Uterus (tissue), 4 donors: ENCODE measurements at places on chromosomes 2 and 18.

DNA sequence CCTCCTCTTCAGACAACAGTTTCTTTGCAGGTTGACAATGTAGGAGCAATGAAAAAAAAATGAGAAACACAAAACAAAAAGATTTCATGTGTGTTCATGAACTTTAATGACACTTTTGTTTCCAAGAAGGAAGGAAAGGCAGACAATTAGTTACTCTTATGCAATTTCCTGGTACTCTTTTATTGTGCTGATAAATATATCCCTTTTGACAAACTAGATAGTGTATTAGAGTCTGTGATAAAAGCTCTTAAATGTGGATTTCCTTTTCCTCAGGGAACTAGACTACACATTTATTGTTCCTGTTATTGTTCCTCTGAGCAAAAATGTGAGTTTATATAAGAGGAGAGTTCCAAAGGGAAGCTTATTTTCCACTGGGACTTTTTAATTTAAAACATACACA, 188.7 kb upstream of the NRXN1 start:
- H3K27ac ChIP-seq = no peak overlapping the region
- H3K36me3 ChIP-seq = no peaks in the 10 kb centered on the region
- no peak overlapping the region for H3K4me3 ChIP-seq
- no peaks in the 10 kb centered on the region for H3K27me3 ChIP-seq

DNA sequence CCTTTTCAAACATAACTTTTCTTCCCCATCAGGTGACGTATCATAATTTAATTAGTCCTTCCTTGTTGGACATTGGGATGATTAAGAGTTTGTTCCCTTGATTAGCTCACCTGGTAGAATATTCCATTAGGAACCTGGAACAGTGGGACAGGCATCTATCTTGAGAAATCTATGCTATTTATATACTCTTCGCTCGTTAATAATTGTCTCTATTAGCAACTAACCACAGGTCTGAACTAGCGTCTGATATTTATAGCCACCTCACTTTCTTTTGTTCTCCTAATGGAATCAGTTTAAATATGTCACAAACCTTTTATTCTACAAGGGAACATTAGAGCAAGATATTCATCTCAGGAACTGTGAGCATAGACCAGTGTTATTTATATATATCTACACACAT, 79.8 kb downstream of the MAPK4 start:
- H3K4me3 ChIP-seq = no peak overlapping the region
- no peaks in the 10 kb centered on the region for H3K27me3 ChIP-seq
- no peak overlapping the region for H3K27ac ChIP-seq
- DNase-seq = no peak
- no peaks in the 10 kb centered on the region for H3K4me1 ChIP-seq
- H3K36me3 ChIP-seq = no peaks in the 10 kb centered on the region

DNA sequence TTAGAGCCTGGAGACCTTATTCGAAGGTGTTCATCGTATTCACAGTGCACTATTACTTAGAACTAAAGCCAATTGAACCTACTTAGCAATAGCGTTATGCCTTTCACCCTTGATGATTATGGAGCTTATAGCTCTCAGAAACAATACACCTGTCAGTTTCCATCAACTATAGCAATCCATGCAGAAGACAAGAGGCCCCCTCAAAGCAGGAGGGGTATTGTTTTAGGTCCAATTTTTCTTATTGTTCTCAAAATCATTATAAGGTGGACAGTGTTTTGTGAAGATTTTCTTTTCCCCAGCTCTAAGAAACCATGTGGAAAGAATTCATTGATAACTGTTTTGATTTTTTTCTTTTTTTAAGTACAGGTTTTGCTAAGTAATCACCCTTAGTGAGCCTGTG, 135.5 kb downstream of the MEIS1 start:
- DNase-seq = no peak
- H3K27ac ChIP-seq = peak overlapping the region; percentile 99
- no peaks in the 10 kb centered on the region for H3K36me3 ChIP-seq
- H3K4me1 ChIP-seq = peaks cover 5% of the 10 kb centered on the region
- H3K27me3 ChIP-seq = no peaks in the 10 kb centered on the region
- H3K4me3 ChIP-seq = no peak overlapping the region

GRCh38 chr2:239033801-239034560, 186.1 kb downstream of the TWIST2 start:
- no peaks in the 10 kb centered on the region for H3K36me3 ChIP-seq
- H3K4me1 ChIP-seq = no peaks in the 10 kb centered on the region
- DNase-seq = no peak

DNA sequence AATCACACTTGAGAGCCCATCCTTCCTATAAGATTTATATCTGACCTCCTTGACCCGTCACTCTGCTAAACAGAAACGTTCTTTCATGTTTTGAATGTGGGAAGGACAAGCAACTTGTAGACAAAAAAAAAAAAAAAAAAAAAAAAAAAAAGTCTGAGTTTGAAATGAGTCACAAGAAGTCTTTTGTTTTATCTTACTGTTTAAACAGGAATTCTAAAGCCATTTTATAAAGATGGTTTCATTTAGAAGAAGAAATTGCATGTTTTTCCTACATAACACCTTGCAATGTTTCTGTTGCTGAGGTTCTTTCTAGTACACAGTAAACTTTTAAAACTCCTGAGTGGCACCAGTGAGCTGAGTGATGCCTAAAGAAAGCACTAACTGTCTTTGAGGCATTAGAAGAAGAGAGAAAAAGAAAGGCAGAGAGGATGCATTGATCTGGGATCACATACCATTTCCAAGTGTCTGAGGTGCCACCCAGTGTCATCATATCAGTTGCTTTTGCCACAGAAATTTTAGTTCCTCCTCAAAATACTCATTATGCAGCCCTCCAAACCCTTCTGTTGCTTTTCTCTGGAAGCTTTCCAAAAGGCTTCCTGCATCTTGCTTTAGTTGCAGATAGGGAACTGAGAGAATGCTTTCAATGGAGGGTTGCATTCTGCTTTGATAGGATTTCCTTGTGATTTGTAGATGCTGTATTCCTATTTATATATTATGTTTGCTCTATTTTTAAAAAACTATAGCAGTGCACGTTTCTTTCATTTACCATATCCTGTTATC, 69.1 kb downstream of the ACVR2A start:
- no peaks in the 10 kb centered on the region for H3K27me3 ChIP-seq
- no peak overlapping the region for H3K4me3 ChIP-seq
- no peak overlapping the region for H3K27ac ChIP-seq
- no peaks in the 10 kb centered on the region for H3K4me1 ChIP-seq
- no peak for DNase-seq
- no peaks in the 10 kb centered on the region for H3K36me3 ChIP-seq

DNA sequence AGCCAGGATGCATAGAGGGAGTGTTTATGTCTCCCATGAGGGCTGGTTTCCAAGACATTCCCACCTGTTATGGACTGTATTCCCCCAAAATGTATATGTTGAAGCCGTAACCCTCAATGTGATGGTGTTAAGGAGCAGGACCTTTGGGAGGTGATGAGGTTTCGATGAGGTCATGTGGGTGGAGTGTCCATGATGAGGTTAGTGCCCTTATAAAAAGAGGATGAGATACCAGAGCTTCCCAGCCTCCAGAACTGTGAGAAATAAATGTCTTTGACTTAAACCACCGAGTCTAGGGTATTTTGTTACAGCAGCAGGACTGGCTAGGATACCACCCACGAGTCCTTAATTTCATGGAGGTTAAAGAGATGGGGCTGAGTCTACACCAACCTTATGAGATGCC, 22.6 kb upstream of the EPAS1 start:
- no peak overlapping the region for H3K27ac ChIP-seq
- H3K36me3 ChIP-seq = no peaks in the 10 kb centered on the region
- no peaks in the 10 kb centered on the region for H3K4me1 ChIP-seq
- no peak overlapping the region for H3K4me3 ChIP-seq
- H3K27me3 ChIP-seq = no peaks in the 10 kb centered on the region
- DNase-seq = no peak

DNA sequence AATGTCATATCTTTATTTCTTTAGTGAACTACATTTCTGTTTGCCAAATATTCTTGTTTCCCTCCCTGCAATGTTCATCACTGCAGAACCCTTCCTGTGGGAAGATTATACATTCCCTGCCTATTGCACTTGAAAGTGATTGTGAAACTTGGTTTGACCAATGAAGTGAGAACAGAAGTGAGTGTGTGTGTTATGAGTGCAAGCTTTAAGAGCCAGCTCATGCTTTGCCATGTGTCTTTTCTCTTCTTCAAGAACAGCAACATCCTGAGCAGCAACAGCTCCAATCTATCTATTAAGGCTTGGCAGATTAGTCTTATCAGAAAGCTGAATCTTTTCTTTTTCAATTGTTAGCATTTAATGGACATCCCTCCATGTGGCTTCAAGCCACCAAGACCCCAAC, 42.0 kb upstream of the UBE2E3 start:
- H3K36me3 ChIP-seq = no peaks in the 10 kb centered on the region
- H3K27ac ChIP-seq = no peak overlapping the region
- no peaks in the 10 kb centered on the region for H3K27me3 ChIP-seq
- H3K4me1 ChIP-seq = no peaks in the 10 kb centered on the region
- no peak overlapping the region for H3K4me3 ChIP-seq

DNA sequence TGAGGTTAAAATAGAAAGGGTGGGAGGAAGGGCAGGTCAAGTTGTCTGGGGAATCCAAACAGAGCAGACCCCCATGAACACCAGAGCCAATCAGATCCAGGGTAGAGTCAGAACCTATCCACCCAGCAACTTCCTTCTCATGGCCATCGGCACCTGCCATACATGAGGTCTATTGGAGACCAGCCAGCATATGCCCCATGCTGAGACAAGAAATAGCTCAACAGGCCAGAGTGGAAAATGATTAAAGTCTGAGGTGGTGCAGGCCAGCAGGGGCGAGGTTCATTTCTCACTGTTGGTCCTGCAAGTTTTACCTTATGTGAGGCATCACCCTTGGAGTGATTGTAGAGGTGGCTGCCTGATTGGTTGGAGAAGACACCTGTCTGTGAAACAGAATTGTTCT, 89.2 kb downstream of the LONRF2 start:
- H3K27ac ChIP-seq = no peak overlapping the region
- no peaks in the 10 kb centered on the region for H3K27me3 ChIP-seq
- DNase-seq = no peak

DNA sequence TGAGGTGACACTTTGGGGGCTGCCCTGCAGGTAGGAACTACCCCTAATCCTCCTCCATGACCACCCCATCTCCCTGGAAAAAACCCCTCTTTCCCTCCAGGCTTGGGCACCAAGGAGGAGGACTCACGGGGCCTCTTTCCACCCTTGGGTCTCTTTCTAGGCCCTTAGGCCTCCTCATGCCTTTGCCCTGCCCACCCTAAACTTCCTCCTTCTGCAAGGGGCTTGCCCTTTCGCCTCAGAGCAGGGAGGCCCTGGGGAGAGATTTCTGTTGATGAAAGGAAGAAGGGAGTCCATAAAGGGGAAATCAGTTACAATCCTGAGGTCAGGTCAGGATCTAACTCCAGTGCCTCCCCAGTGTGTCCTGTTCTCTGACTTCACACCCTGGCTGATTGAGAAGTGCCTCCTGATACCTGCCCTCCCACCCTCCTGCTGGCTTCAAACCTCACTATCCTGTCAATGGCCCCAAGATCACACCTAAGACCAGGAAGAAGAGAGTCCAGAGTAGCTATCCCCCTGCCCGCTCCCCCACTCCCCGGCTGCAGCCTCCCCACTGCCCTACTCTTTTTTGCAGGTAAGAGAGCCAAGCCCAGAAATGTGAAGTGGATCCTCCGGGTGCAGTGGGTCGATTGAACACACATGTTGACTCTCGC, 16.7 kb upstream of the TNS1 start:
- no peaks in the 10 kb centered on the region for H3K4me1 ChIP-seq
- no peak for DNase-seq
- H3K27ac ChIP-seq = no peak overlapping the region
- H3K36me3 ChIP-seq = no peaks in the 10 kb centered on the region

- H3K4me3 ChIP-seq = no peak overlapping the region
- no peaks in the 10 kb centered on the region for H3K4me1 ChIP-seq
- H3K36me3 ChIP-seq = no peaks in the 10 kb centered on the region
- H3K27me3 ChIP-seq = no peaks in the 10 kb centered on the region
- DNase-seq = no peak
These were observed 585.9 kb downstream of the ZEB2 start for GRCh38 chr2:143933946-143934569.

DNA sequence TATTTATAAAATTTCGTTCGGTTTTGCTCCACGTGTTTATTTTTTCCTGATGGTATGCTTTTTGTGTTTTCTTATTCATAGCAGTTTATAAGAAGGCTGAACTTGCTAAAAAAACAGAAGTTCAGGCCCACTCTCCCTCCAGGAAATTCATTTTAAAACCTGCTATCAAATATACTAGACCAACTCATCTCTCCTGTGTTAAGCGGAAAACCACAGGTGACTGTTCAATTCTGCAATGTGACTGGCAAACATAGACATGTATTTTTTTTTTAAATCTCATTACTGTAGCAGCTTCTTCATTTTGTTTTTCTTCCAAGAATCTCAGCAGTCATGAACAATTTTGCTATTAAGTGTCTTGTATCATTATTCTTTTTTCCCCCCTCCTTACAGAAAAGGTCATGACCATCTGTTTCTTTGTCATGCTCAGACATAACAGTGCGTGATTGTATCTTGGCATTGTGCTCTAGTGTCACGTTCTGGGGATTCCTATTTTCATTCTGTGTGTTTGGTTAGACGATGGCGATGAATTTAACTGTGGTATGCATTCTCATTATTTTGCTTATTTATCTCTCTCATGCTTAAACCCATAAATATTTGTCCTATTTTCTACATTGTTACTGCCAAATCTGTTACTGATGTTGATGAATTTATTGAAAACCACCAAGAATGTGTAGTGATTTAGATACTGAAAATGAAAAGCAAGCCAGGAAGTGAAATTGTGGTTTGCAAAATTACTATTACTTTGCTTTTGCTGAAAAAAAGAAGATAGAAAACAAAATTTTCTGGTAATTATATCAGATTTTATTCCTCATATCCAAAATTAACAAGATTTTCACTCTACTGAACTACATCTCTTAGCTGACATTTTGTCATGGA, 74.6 kb upstream of the UNC80 start:
- no peak for DNase-seq
- H3K36me3 ChIP-seq = no peaks in the 10 kb centered on the region
- no peaks in the 10 kb centered on the region for H3K4me1 ChIP-seq
- H3K27me3 ChIP-seq = no peaks in the 10 kb centered on the region
- no peak overlapping the region for H3K4me3 ChIP-seq

DNA sequence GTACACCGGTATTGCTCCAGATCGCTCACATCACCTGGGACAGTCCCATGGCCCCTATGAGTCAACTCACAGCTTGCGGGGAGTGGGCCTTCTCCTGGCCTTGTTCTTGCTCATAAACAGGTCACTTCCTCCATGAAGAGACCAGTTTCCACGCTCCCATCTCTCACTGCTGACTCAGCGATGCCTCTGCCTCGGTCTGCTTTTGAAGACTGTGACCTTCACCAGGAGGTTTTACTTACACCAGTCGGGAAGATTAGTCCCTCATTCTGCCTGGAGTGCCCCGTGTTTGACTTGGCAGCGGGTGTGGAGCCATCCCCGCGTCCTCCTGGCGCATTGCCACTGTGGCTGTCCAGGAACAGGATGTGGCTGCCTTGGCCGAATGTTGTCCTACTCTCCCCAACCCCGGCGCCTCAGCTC, 159.8 kb downstream of the RHBDD1 start:
- no peak overlapping the region for H3K27ac ChIP-seq
- DNase-seq = no peak
- no peaks in the 10 kb centered on the region for H3K36me3 ChIP-seq
- H3K4me3 ChIP-seq = no peak overlapping the region
- H3K27me3 ChIP-seq = no peaks in the 10 kb centered on the region
- H3K4me1 ChIP-seq = no peaks in the 10 kb centered on the region
